ENCODE measurements at places on chromosomes 2 and 18. TPM values are rescaled to one million over a fixed set of nuclear protein-coding genes. Genes with fewer than 3 reads are reported as not detected.

GRCh38 chr2:43774617-43775016, 778 bp downstream of the DYNC2LI1 start:
- DNase-seq: no peak

- no peak for DNase-seq
Measured at GRCh38 chr2:111676291-111676822, 207.6 kb downstream of the ANAPC1 start.

DNA sequence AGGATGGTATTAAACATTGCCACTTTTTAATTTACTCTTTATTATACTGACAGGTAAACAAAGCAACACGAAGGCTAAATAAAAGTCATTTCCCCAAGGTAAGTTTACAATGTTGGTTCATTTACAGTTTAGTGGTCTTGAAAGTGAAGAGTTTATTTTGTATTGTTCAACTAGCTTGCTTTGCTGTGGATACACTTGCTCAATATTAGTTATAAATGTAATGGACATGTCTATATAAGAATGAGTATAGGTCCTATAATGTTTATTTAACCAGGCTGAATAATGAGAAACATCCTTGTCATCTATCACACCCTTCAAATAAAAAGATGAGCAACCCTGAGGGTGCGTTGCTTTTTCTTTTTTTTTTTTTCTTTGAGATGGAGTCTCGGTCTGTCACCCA, 1129.4 kb downstream of the TSN start:
- no peak for DNase-seq

DNA sequence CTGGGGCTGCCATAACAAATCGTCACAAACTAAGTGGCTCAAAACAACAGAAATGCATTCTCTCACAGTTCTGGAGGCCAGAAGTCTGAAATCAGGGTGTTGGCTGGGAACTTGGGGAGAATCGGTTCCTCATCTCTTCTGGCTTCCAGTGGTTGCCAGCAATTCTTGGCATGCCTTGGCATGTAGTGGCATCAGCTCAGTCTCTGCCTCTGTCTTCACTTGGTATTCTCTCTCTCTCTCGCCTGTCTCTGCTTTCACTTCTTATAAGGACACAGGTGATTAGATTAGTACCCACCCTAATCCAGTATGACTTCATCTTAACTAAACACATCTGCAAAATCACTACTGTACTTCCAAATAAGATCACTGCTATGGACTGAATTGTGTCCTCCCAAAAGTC, 695.4 kb upstream of the ID2 start:
- no peak for DNase-seq

The FAM237A gene
- not detected for total RNA-seq

All from chondrocyte (in vitro differentiated cells).